Posterior vena cava (tissue), 2 donors: ENCODE measurements at places on chromosomes 2 and 18. TPM values are rescaled to one million over a fixed set of nuclear protein-coding genes. Genes with fewer than 3 reads are reported as not detected.
A peak's percentile ranks its signal among the peaks of the same experiment; 100 is the strongest.

YIPF4 gene
- total RNA-seq, result 42.2 TPM

DNA sequence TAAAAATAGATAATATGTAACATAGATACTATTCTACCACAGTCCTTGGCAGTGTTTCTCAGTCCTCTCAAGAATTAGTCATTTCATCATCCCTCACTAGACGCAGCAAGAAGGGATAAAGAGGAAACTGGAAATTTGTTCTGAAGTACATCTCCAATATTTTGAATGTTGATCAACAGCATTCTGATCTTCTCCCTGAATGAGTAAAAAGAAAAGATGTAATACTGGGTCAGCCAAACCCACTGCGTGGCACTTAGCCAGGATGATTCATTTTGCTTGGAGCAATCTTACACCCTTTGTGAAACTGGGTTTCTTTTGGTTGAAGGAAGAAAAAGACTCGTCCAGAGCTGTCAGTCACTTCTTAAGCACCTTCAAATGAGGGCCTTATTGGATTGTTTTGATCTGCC lies 54.1 kb downstream of the TAF1B start:
- DNase-seq, result peak; percentile 82

CD8B2 gene
- total RNA-seq, result not detected

GPBAR1 gene
- 1.2 TPM for total RNA-seq

SH2D6 gene
- total RNA-seq, result not detected

MAPRE2 gene
- 38.7 TPM for total RNA-seq

POTEJ gene
- not detected for total RNA-seq

DNA sequence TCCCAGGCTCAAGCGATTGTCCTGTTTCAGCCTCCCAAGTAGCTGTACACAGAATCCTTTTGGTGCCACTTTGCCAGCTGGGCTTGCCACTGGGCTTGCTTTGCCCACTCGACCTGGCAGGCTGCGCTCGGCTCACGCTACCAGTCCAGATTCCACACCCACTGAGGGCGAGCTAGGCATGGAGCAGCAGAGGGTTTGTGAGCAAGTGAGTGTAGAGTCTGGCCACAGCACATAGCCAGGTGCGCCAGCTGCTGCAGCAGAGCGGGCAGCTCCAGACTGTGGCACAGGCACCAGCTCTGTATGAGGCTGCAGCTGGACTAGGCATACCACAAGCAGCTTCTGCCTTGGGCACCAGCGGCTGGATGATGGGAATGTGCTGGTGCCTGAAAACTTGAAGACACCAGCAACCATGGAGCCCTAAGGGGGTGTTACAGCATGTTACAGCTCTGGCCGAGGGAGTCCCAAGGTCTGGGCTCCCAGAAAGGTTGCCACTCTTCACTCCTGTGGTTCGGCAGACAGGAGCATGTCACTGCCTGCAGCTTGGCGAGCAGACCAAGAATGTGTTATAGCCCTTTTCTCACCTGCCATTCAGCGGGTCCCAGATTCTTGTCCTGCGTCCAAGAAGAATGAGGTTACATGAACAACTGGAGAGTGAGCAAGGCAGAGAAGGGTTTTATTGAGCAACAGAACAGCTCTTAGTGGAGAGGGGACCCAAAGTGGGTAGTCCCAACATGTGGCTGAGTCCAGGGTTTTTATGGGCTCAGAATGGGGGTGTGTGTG lies 12.9 kb downstream of the SMARCAL1 start:
- no peak for DNase-seq

- no peak for DNase-seq
Observed at GRCh38 chr18:21257386-21257785, 15.4 kb downstream of the GREB1L start.

- no peak for DNase-seq
Observed at GRCh38 chr2:1988049-1988448, 243.7 kb upstream of the PXDN start.

PRKAG3 gene
- 0.23 TPM for total RNA-seq

DNA sequence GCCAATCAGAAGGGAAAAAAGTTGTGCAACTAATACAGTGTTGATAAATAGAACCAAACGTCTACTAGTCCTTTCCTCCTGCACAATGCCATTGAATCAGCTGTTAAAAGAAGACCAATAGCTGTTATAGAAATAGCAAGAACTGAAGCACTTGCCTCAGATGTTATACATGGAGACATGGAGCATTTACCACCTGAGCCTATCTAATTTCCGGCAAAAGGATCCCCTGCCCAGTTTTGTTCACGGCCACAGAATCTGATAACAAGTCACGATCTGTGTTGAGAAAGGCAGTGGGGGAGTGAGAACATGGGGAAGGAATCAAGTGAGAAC lies 285.4 kb downstream of the ZEB2 start:
- DNase-seq, result no peak

DNA sequence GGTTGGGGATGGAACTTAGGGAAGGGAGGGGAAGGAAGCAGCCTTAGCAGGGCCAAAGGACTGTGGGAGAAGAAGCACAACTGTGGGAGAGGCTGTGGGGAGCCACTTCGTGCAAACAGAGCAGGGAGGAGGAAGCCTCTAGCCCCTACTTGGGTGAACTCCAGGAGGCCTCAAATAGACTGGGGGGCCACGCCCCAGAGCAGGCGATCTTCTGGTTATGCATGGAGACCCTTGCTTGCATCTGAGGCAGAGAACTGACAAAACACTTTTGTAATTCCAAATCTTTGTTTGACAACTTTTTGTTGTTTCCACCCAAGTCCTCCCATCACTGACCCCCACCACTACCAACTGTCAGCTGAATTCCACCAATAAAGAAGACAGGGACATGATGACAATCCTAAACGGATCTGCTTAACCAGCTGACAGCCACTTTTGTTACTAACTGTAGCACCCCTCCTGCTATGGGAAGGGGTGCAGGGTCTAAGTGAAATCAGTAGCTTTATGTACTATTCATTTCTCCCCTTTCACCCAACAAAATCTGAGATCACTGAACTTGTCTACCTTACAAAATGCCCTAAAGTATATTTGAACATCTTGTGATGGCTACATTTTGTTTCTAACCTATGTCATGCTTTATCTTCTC lies 80.5 kb upstream of the CPO start:
- no peak for DNase-seq

LCT gene
- 0.05 TPM for total RNA-seq

SOCS6 gene
- 16.1 TPM for total RNA-seq

DNA sequence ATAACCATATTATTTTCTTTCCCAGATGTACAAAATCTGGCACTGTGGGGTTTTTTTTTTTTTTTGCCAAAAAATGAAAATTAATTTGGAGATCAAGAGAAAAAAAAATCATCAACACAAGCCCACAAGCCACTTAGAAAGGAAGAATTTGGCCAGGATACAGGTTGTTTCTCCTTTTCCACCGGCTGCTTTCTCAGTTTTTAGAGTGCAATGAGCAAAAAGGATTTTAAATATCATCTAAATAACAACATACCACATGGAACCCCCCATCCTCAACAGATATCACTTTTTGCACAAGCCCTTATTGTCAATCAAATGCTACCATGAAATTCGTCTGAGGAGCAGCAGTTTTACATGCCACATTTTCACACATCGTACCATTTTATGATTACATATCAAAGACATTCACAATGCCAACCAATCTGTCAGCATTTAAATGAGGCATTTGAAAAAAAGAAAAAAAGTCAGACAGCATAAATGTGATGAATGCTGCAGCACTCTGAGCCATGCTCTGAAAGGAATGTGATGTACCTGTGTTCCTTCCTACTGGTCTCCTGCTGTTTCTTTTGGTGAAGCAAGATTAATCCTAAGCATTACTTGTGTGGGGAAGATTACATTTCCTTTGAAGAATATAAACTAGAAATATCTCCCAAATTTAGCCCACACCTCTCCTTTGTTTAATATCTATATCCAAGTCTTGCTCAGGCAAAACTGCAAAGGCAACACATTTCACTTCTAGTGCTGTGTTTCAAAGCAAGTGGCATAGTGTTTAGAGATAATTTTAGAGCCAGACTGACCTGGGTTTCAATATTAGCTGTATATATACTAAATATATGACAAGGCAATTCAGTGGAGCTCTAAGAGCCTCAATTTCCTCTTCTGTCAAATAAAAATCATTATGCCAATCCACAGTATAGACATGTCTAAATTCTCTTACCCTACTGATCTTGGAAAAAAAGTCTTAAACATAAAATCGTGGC lies 391.3 kb downstream of the CMPK2 start:
- no peak for DNase-seq

ANKRD30B gene
- total RNA-seq, result not detected

GRCh38 chr2:112472547-112473263 lies 9.3 kb upstream of the TTL start:
- DNase-seq, result no peak

- no peak for DNase-seq
Observed at GRCh38 chr2:182715121-182715891, 751 bp upstream of the DNAJC10 start.

- no peak for DNase-seq
Observed at GRCh38 chr18:46458472-46458871, 198.5 kb downstream of the LOXHD1 start.

ARHGEF4 gene
- 8.8 TPM for total RNA-seq
